Nasal cavity respiratory epithelium epithelial cell of viscerocranial mucosa (primary cell): ENCODE measurements at places on chromosomes 7 and 10. TPM values are rescaled to one million over a fixed set of nuclear protein-coding genes. Genes with fewer than 3 reads are reported as not detected.

Gene MLLT10
- 43.1 and 60.5 TPM in 2 replicates for total RNA-seq

Gene NRCAM
- 7.2 and 49.5 TPM in 2 replicates for total RNA-seq

Gene PYROXD2
- 0.68 and 4.6 TPM in 2 replicates for total RNA-seq

Gene CPED1
- total RNA-seq, result 0.50 TPM in 1 of 2 replicates, not detected in the other

Gene SUMF2
- total RNA-seq, result 203 and 339 TPM in 2 replicates

Gene C10orf62
- total RNA-seq, result not detected in 2 replicates
